ENCODE measurements at places on chromosomes 2 and 18. TPM values are rescaled to one million over a fixed set of nuclear protein-coding genes. Genes with fewer than 3 reads are reported as not detected.

DNA sequence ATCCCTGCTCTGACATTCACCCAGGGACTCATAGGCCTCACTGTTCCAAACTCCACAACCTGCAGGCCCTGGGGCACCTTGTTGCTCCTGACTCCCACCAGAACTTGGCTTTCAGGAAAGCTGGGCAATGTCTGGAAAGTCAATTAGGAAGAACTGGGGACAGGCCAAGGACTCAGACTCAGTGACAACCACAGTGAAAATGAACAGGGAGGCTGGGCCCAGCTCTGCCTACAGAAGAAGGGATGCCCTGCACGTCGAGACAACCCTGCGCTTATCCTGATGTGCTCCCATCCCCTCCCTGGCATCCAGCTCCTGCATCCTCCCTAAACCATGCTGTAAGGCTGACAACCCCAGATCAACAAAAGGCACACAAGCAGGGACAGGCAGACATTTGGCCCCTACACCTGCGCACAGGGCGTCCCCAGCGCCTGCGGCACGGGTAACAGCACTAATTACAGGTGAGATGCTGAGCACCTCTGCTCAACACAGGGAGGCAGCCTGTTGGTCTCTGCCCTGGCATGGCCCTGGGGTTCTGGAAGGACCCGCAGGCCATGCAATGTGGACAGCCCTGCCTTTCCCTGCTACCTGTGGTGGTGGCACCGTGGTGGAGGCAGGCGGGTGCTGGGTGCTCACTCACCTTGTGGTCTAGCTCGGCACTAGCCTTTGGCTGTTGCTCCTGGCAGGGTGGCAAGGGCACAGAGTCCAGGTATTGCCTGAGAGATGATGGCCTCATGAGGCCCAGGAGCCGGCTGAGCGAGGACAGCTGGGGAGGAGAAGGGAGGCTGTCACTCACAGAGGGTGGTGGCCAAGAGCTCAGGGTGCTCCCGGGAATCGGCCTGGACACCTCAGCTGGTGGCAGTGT is 23.6 kb upstream of the SEMA4C start:
- DNase-seq, result no peak

- DNase-seq, result peak; percentile 77
Measured at GRCh38 chr2:44778671-44779476, 162.6 kb upstream of the SIX3 start.

DNA sequence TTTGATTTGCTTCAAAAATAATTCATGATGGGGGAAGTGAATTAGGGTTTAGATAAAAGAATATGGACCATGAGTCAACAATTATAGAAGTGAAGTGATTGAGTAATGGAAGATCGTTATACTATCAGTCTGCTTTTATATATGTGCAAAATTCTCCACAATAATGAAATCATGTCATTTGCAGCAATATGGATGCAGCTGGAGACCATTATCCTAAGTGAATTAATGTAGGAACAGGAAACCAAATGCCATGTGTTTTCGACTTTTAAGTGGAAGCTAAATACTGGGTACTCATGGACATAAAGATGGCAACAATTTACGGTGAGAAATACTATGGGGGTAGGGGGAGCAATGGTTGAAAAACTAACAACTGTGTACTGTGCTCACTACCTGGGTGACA is 144.7 kb upstream of the SRD5A2 start:
- no peak for DNase-seq

DNA sequence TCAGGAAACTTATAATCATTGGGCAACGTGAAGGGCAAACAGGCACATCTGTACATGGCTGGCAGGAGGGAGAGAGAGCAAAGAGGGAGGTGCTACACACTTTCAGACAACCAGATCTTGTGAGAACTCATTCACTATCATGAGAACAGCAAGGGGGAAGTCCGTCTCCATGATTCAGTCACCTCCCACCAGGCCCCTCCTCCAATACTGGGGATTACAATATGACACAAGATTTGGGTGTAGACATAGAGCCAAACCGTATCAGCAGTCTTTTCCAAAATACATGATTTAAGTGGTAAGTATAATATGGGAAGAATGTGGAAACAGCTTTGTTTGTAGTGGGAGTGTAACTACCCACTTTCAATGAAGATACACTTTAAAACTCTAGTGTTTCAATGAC is 65.0 kb downstream of the EPB41L5 start:
- DNase-seq, result no peak

GRCh38 chr2:76160670-76161069 is 450.0 kb upstream of the GCFC2 start:
- no peak for DNase-seq

- DNase-seq, result peak; percentile 63
Measured at GRCh38 chr2:237700512-237701032, 73.2 kb downstream of the LRRFIP1 start.

- DNase-seq, result no peak
Measured at GRCh38 chr2:183027443-183027842, 10.8 kb downstream of the NCKAP1 start.

DNA sequence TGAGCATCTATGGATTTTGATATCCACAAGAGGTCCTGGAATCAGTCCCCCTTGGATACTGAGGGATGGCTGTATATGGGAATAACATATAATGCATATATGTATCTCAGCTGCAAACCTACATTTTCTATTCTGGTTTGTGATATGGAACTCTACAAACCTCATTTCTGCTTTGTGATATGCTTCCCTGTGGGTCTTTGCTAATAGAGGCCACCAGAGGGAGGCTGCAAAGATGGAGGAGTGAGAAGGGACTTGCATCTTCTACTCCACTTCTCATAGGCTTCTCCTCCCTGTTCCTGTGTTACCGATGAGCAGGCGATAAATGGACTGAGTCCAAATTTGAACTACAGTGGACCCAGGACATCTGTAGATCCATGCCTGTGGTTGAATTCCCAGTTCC is 37.8 kb downstream of the ARID5A start:
- no peak for DNase-seq

Gene TCF23
- polyA plus RNA-seq, result not detected

Gene TSHZ1
- polyA plus RNA-seq, result 1.9 TPM

Gene CRYBA2
- not detected for polyA plus RNA-seq

Gene PPM1B
- polyA plus RNA-seq, result 53.4 TPM

All from naive B cell (primary cell).